NCI-H1048 (cell line): ENCODE measurements at places on chromosomes 11 and 22.

GRCh38 chr11:3684819-3685172, 13.6 kb upstream of the CHRNA10 start:
- DNase-seq, result no peak

DNA sequence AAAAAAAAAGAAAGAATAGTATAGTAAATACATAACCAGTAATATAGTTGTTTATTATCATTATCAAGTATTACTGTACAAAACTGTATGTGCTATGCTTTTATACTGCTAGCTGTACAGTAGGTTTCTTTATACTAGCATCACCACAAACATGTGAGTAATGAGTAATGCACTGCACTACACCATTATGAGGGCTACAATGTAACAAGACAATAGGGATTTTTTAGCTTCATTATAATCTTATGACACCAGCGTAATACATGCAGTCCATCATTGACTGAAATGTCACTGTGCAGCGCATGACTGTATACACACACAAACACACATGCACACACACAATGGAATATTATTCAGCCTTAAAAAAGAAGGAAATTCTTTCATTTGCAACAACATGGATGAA, 111.5 kb upstream of the ZBED5 start:
- DNase-seq, result no peak

DNA sequence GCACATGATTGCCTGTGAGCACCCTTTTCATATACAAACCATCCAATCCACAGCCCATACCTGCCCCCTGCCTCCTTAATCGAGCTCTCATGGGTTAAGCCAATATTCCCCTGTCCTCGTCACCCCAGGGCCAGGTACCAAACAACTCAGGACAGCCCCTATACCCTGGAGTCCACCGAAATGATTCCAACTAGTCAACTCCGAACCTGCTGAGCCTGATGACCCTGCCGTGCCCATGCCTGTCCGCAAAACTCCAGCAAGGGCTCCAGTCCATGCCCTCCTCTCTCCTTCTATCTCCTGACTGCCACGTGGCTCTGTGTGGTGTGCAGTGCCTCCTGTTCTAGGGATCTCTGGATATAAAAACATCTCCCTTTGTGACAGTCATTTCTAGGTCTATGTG, 35.5 kb upstream of the SYT13 start:
- no peak for DNase-seq

- DNase-seq, result no peak
Measured at GRCh38 chr11:125910226-125910849, 6.0 kb downstream of the DDX25 start.

GRCh38 chr11:119433358-119433725, 10.4 kb upstream of the THY1 start:
- no peak for DNase-seq

GRCh38 chr11:34028425-34028824, 23.1 kb upstream of the CAPRIN1 start:
- DNase-seq, result no peak

GRCh38 chr11:69656536-69657455, 15.8 kb downstream of the CCND1 start:
- DNase-seq, result no peak

DNA sequence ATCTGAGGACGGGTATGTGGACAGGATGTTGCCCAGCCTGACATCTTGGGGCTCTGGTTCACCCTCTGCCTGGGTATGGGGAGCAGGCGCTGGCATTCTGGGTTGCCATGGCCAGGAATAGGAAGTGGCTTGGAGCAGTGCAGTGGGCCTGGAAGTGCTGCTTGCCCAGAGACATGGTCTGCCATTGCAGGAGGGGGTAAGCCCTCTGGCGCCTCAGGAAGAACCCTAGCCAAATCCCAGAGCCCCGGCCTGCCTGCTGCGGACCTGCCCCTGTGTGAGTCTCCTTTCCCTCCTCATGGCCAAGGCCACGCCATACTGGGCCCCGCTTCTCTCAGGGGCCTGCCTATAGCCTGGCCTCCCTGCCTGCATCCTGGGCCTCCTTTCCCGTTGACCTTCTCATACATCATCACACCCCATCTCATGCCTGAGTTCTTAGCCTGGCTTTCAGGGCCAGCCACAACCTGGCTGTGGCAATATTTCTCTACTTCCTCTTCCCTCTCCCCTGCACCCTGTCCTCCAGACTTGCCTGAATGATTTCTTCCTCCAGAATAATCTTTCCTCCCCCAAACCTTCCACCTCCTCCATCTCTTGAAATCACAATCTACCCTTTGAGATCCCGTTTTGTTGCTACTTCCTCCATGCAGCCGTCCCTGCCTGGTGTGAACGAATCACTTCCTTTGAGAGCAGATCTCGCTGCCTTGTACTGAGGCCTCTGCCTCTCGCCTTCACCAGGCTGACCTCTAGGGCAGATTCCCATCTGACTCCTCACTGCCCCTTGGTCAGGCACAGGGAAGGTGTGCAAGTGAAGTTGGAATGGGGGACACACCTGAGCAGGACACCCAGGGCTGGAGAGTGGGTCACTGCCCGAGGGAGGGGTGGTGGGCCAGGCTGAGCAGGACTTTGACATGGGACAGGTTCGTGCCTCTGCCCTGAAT, 5.2 kb downstream of the CAPN5 start:
- DNase-seq, result no peak
